ENCODE measurements at places on chromosomes 1 and 21.

- DNase-seq: no peak
Measured at GRCh38 chr1:53734650-53735211, 4.2 kb downstream of the GLIS1 start.

- DNase-seq: peak; percentile 23
Measured at GRCh38 chr21:37338671-37339551, 27.7 kb upstream of the DYRK1A start.

DNA sequence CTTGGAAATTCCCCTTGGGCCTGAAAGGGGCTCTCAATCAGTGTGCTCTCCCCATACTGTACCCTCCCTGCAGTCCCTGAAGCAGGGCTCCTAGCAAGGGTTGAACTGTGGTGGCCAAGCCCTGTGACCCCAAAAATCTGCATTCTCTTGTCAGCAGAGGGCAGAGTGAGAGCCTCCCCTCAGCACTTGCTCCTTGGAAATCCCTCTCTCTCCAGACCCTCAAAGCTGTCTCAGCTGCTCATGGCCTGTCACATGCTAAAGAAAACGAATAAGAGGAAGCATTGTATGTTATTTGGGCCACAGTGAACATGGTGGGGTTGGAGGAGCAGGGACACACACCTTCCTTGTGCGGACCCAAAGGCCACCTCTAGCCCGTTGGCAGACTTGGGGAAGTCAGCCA lies 47.2 kb upstream of the SYNC start:
- peak; percentile 54 for DNase-seq

- DNase-seq: no peak
Measured at GRCh38 chr1:5913876-5914275, 78.3 kb downstream of the NPHP4 start.

GRCh38 chr1:75208862-75209261 lies 74.7 kb downstream of the LHX8 start:
- no peak for DNase-seq

DNA sequence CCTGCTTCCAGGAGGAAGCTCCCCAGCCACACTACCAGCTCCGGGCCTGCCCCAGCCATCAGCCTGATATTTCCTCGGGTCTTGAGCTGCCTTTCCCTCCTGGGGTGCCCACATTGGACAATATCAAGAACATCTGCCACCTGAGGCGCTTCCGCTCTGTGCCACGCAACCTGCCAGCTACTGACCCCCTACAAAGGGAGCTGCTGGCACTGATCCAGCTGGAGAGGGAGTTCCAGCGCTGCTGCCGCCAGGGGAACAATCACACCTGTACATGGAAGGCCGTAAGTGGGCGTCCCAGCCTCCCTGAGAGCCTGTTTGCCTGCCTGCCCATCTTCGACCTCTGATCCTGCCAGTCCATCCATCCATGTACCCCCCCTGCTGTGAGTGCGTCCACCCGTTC lies 3.6 kb downstream of the ECM1 start:
- DNase-seq: no peak

GRCh38 chr1:19507516-19507915 lies 22.2 kb upstream of the CAPZB start:
- no peak for DNase-seq

- no peak for DNase-seq
Measured at GRCh38 chr1:11039351-11040104, 7.5 kb downstream of the MASP2 start.

DNA sequence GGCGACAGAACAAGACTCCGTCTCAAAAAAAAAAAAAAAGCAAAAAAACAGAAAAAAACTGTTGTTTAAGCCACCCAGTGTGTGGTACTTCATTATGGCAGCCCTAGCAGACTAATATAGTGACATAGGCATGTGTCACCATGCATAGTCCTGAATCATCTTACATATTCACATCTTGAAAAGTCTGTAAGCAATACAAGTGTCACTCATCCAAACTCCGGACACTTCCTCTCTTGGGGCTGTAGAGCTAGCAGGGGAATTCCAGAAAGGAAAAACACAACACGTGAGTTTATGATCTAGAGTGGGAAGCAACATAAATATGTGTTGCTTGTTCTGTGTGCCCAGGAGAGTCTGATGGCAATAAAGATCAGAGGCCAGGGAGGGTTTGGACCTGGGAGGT lies 81.6 kb upstream of the KCNE2 start:
- DNase-seq: no peak

DNA sequence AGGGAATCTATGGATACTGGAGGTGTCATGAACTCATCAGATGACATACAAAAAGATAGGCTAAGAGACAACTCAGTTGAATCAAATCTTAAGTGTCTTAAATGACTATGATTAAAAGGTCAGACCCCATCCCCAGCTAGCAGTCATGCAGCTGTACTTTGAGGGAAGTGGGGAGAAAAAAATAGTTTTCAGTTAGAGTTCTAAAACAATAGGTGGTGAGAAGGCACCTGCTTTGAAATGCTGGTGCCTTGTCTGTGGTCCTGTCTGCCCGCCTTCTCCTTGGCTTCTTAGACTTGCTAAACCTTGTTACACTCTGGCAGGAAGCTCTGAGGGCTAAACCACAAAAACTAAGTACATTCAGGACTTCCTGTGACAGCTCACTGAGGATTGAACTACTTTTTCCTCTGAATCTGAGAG lies 15.3 kb downstream of the CD2 start:
- DNase-seq: peak; percentile 89

GRCh38 chr21:36424592-36424991 lies 39.4 kb downstream of the CHAF1B start:
- no peak for DNase-seq

DNA sequence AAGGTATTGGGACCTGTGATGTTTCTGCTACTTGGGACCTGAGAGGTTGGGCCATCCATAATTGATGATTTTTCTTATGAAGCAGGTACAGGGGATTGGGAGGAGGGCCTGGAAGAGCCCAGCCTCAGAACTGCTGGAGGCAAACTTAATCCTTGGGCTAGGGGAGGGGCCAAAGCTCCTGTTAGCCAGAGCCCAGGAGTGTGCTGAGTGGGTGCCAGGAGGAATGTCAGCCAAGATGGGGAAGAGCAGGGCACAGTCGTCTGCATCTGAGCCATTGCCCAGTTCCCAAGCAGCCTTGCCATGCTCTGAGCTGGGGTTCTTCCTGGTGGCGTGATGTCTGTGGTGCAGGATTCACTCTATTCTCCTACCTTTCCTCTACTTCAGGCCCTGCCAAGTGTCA lies 5.8 kb downstream of the MAPKAPK2 start:
- no peak for DNase-seq

- no peak for DNase-seq
Measured at GRCh38 chr1:205672395-205672889, 7.9 kb downstream of the SLC45A3 start.

DNA sequence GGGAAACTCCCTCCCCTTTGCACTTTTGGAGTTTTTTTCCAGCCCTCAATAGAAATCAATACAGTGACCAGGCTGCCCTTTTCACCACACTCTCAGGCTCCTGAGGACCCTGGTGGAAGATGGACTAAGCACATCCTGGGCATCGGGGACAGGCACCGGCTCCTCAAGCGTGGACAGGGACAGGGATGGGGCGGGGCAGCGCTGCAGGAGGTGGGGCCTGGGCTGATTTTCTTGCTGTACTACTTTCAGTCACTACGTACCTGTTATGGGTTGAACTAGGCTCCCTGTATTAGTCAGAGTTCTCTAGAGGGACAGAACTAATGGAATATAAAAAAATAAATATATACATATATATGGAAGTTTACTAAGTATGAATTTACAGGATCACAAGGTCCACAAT lies 2.5 kb downstream of the MX2 start:
- no peak for DNase-seq

- DNase-seq: no peak
Measured at GRCh38 chr1:58713841-58714240, 14.0 kb upstream of the MYSM1 start.

GRCh38 chr21:39084979-39085729 lies 98.1 kb downstream of the PSMG1 start:
- DNase-seq: no peak

GRCh38 chr1:245225322-245226202 lies 70.8 kb downstream of the KIF26B start:
- no peak for DNase-seq

- peak; percentile 32 for DNase-seq
Measured at GRCh38 chr1:29912425-29912824, 676.1 kb downstream of the PTPRU start.

DNA sequence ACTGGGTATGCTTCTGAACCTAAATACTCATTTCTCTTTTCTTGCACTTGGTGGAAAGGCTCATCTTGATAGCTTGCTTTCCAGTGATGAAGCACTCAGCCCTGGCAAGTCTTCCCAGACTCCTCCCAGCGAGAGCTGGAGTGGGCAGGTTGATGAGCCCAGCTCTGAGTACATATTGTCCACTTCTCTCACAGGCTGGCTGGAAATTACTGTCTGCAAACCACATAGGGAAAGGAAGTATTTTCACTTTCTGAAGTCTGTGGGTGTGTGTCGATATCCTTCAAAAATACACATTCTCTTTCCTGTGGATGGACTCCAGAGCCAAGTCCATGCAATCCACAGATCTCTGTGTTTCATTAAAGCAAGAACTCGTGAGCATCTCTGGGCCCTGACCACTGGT lies 38.7 kb upstream of the CNTN2 start:
- DNase-seq: no peak

DNA sequence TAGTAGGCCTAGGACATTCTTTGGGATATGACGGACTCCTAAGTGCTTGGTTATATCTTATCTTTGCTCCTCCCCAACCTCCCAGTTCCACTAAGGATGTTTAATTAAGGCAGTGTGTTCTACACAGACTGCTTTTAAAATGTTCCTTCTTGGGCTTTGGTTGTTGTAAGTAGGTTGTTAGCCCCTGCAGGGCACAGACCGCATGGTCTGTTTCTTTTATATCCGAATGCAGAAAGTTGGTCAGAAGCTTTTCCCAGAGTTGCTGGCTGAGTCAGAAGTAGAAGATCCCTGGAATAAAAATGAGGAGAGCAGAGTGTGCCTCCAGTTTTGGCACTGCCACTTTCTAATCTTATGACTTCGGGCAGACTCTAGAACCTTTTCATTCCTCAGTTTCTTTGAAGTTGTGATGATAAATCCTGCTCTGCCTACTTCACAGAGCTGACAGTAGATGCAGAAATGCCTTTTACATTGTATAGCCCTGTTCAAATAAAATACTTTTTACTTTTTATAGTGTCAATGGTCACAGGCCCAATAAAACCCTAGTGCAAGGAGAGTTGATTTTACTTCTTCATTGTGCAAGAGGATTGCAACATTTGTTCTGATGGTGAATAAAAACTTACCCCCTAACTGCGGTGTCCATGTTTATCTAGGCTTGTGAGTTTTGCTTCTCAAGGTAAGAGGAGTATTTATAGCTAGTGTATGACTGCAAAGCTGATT lies 18.4 kb downstream of the FMN2 start:
- no peak for DNase-seq

GRCh38 chr1:29516063-29516820 lies 279.9 kb downstream of the PTPRU start:
- DNase-seq: no peak

- no peak for DNase-seq
Measured at GRCh38 chr1:15406614-15407559, 2.8 kb upstream of the EFHD2 start.

GRCh38 chr1:222754366-222755139 lies 17.6 kb downstream of the FAM177B start:
- DNase-seq: peak; percentile 60

DNA sequence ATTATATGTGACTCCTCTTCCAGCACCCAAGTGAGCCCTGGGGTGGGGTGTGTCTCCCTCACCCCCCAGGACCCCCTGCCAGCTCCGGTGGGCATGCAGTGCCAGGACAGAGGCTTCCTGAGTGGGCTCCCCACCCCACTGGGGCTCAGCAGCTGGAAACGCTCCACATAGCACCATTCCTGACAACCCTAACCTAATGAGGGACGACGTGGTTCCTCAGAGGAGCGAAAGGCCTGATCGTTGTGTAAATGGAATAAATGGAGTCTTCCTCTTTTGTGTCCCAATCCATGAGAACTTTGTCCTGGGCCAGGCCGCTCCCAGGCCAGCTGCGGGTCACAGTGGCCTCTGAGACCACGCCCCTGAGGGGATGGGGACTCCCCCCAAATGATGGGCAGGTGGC lies 1.8 kb upstream of the TSPEAR start:
- DNase-seq: no peak

DNA sequence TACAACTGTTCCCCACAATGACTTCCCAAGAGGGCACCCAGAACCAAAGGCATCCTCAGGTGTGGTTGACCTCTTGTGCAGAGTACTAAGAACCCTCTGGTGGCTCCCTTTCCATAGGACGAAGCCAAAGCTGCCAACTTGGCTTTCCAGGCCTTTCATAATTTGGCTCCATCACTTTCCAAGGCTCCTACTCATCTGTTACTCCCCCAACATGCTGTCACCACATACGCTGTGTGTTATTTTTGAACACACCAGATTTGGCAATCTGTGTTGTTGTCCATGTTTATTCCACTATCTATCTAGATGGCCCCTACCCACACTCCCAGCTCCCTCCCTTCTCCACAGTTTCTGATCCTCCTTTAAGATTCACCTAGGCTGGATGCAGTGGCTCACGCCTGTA lies 10.2 kb upstream of the NKAIN1 start:
- no peak for DNase-seq

GRCh38 chr1:92408825-92409224 lies 77.9 kb downstream of the GFI1 start:
- no peak for DNase-seq

- no peak for DNase-seq
Measured at GRCh38 chr1:233470741-233471499, 143.0 kb upstream of the KCNK1 start.

GRCh38 chr1:42937141-42937696 lies 21.4 kb downstream of the SLC2A1 start:
- peak; percentile 73 for DNase-seq

DNA sequence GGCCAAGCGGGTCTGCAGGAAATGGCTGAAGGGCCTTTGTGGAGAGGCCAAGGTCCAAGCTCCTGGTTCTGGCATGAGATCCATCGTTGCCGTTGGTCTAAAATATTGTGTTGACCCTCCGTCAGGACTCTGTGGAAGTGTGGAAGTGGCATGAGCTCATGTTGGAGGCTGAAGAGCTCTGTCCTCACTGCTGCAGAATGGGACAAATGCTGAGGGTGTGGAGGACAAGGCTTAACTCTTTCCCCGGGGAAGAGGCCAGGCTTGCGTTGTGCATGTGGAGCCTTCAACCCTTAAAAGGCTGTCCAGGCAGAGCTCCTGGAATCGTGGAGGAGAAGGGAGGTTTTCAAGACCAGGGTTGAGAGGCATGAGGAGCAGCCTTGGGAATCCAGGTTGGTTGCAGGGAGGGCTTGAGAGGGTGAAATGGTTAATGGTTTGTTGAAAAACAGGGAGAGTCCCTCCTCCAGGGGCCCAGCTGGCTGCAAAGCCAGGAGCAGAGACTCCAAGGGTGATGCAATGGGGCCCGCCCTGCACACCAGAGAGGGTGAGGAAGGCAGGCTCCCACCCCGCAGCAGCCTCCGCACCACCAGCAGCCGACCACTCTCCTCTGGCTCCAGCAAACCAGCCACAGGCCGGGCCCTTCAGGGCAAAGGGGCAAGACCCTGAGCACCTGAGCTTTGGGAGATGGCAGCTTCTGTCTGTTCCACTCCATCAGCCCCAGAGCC lies 6.7 kb upstream of the AHCYL1 start:
- DNase-seq: no peak

GRCh38 chr1:233122779-233123178 lies 172.4 kb downstream of the NTPCR start:
- no peak for DNase-seq

Data from hematopoietic multipotent progenitor cell treated with erythropoietin and hydrocortisone succinate and interleukin-3 and kit ligand, for 4 days (in vitro differentiated cells).